ENCODE measurements at places on chromosomes 16 and 17. TPM values are rescaled to one million over a fixed set of nuclear protein-coding genes. Genes with fewer than 3 reads are reported as not detected.
A peak's percentile ranks its signal among the peaks of the same experiment; 100 is the strongest.

Gene CD300LB
- total RNA-seq = not detected

GRCh38 chr16:86167061-86167460 lies 268.1 kb downstream of the IRF8 start:
- DNase-seq = no peak

GRCh38 chr16:86039606-86040005 lies 140.6 kb downstream of the IRF8 start:
- DNase-seq = no peak

- peak; percentile 61 for DNase-seq
Measured at GRCh38 chr17:9837551-9838471, 12.1 kb downstream of the GLP2R start.

Gene CACNG1
- not detected for total RNA-seq

- DNase-seq = peak; percentile 86
Measured at GRCh38 chr16:30698816-30699614, at the start of gene SRCAP. TSS of gene SRCAP (plus strand) at chr16:30699171. CDS start at chr16:30700825, 1,654 bp downstream.

DNA sequence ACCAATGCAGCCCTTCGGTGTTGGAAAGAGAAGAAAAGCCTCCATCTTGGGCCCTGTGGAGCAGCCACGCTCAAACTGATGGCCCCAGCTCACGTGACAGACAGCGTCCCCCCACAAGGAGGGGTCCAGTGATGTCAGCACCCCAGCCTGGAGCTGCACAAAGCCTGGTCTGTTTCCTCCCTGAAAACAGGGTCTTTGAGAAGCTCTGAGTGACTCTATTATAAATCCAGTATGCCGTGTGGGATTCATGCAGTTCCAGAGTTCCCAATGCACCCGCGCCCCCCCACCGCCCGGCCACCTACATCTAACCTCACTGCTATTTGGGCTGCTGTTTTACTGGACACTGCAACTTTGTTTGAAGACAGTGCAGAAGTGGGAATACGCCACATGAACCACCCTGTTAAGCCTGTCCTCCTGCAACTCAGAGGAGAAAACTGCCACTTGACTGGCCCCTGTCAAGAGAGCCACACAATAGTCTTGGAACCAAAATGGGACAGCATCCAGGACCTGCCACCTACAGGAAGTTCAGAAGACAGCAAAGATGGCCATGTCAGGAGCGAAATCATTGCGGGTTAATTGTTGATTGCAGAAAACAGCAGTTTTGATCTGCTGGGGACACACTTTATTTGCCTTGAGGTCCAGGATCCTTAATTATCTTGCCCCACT lies 33.1 kb downstream of the PMP22 start:
- DNase-seq = no peak

DNA sequence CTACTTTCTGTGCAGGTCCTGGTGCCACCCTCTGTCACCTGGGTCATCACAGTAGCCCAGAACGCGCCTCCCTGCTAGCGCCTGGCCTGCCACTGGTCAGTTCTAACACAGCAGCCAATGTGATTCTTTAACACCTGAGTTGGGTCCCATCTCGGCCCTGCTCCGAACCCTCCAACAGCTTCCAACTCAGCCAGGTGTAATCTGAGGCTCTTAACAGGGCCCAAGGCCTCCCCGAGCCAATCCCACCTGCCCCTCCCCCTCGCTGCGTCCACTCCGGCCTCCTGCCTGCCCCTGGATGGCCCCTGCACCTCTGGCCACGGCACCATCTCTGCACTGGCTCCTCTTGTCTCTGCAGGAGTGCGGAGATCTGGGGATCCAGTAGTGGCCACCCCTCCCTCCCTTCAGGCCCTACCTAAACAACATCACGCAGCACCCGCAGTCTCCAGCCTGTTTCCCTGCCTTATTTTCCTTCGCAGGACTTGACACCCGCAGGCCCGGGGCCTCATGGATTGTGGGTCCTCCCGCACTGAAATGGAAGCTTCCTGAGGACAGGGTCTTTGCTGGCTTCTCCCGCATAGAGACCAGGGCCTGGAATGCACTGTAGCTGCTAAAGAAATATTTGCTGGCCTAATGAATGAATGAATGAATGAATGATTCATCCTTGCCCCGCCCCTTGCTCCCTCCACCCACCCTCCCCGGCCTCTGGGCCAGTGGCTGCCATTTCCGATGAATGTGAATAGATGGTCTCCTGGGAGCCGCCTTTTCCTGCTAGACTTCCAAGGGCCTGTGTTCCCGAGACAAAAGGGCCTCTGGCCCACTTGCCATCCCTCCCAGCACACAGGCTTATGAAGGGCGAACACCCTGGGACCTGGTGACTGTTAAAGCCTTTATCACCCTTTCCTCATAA lies 174.8 kb upstream of the FOXF1 start:
- no peak for DNase-seq

Gene CBX2
- 2.6 TPM for total RNA-seq

DNA sequence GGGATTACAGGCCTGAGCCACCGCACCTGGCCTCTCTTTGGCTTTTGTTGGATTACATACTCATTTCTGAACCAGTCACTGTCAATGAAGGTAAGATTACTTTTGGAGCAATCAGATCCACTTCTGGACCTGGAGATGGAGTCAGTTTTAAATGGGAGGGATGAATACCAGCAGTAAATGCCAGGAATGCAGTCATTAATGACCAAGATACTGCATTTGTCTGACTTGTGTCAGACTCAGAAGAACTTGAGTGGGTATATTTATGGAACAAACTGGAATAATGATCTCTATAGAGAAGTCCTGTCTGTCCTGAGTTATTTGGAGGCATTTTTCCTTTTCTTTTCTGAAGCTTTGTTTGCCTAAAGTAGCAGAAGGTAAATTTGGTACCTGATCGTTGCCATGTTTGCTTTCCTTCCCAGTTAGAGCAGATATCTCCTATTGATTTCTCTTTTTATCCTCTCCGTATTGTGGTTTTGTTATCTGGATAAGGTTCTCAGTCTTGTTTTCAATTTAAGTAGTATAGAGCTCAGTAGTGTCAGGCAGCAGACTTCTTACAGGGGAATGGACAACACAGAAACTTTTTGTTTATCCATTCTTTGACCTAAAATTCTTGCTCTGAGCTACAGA lies 10.7 kb downstream of the NLK start:
- DNase-seq = no peak

GRCh38 chr16:89826531-89827382 lies 1.5 kb upstream of the SPIRE2 start:
- DNase-seq = no peak

GRCh38 chr16:74304164-74304834 lies 7.7 kb downstream of the PSMD7 start:
- no peak for DNase-seq

GRCh38 chr17:80904036-80904753 lies 87.4 kb upstream of the CHMP6 start:
- DNase-seq = no peak

- DNase-seq = no peak
Measured at GRCh38 chr17:78706271-78706915, 75.7 kb downstream of the CYTH1 start.

DNA sequence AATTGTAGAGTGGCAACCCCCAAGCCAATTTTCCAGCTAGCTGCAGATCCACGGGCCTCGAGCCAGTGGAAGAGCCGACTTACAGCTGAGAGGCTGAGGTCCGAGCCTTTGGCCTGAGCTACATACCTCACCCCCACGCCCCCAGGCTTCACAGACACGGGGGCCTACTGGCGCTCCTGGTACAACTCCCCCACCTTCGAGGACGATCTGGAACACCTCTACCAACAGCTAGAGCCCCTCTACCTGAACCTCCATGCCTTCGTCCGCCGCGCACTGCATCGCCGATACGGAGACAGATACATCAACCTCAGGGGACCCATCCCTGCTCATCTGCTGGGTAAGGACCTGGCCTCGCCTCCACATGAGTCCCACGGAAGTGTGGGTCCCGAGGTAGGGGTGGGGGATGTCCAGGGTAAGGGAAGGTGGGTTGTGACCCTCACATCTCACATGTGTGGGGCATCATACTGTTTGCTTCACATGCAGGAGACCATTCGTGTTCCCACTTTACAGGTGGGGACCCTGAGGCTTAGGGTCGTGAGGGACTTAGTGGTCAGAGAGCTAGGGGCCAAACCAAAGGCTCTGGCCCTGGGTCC lies 3.4 kb downstream of the ACE start:
- no peak for DNase-seq

Gene TM4SF5
- total RNA-seq = not detected

Gene RASD1
- 25.4 TPM for total RNA-seq

DNA sequence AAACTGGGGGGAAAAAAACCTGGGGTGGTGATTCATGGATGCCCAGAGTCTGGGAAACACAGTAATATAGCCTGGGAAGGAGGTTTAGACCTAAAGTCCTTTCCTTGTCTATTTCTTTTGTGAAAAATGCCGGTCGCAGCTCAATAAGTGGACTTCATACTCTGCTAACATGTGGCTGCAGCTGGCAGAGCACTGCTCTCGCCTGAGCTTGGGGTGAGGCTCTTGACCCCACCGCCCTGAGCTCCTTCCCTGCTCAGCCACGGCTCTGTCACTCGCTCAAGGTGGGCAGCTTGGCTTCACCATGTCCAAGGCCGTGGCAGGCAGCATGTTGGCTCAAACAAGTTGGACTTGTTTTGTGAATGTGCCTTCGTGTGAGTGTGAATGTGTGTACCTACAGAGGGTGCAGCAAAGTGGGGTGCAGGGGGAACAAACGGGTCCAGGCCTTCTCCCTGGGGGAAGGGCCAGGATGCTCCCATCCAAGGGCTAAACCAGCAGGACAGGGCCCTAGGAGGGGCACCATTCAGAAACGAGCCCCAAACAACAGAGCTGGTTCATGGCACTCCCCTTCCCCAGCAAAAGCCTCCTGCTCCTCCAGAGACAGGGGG lies 4.9 kb downstream of the FA2H start:
- no peak for DNase-seq

Gene FLCN
- total RNA-seq = 46.6 TPM

GRCh38 chr16:9780831-9781230 lies 401.4 kb downstream of the GRIN2A start:
- DNase-seq = no peak

DNA sequence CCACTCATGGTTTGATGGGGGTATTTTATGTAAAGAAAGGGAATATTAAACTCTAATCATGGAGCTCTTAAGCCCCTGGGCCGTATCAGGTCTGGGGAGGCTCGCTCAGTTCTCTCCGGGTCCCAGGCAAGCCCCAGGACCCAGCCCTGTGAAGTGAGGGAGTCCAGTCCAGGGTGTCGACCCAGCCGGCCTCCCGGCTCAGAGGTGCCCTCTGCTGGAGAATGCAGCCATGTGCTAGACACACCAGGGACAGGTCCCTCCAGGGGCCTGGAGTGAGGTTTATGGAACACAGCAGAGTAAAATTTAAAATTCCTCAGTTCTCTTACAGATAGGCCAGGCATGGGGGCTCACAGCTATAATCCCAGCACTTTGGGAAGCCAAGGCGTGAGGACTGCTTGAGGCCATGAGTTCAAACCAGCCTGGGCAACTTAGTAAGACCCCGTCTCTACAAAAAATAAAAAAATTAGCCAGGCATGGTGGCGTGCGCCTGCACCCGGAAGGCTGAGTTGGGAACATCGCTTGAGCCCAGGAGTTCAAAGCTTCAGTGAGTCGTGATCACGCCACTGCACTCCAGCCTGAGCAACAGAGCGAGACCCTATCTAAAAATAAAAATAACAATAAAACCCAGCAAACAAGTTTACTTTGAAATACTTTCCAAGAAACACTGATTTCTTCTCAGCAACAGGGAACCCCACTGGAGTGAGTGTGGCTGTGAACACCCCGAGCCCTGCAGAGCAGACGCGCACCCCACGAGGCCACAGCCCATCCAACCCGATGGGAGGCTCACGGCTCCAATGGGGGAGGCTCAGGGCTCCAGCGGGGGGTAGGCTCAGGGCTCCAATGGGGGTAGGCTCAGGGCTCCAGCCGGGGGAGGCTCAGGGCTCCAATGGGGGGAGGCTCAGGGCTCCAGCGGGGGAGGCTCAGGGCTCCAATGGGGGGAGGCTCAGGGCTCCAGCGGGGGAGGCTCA lies 72.2 kb downstream of the ZNF778 start:
- DNase-seq = peak; percentile 68

Gene TNS4
- total RNA-seq = not detected

DNA sequence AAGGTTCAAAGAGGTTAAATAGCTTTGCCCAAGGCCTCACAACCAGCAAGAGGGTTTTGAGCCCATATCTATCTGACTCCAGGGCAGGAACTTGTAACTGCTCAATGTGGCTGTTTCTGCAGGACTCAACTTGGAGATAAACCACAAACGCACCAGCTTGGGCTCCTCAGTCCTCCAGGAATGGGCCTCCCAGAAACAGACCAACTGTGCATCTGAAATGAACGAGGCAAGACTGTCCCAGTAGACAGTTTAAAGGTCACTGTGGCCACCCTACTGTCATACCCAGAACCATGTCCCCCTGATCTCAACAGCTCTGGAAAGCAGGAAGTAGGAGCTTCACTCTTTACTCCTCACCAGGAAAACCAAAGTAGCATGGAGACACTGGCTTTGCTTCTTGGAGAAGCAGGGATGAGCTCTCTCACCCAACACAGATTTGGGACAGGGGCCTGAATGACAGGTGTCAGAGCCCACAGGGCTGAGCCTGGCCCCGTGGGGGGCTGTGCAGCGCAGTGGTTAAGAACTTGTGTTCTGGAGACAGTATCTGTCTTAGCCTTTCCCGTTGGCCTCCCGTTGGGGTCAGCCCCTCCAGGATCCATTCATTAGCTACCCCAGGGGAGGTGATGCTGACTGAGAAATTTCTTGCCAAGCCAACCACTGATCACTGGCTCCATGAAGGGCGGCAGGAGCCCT lies 2.3 kb upstream of the CALB2 start:
- no peak for DNase-seq

DNA sequence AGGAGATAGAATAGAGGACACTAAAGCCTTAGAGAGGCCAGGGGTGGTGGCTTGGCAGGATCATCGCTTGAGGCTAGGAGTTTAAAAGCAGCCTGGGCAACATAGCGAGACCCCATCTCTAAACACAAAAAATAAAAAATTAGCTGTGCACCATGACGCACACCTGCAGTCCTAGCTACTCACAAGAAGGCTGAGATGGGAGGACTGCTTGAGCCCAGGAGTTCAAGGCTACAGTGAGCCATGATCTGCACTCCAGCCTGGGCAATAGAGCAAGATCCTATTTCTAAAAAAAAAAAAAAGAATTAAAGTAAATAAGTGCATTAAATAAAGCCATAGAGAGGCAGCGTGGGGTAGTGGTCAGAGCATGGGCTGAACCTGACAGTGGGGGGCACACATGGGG lies 19.1 kb downstream of the SBK1 start:
- DNase-seq = no peak

DNA sequence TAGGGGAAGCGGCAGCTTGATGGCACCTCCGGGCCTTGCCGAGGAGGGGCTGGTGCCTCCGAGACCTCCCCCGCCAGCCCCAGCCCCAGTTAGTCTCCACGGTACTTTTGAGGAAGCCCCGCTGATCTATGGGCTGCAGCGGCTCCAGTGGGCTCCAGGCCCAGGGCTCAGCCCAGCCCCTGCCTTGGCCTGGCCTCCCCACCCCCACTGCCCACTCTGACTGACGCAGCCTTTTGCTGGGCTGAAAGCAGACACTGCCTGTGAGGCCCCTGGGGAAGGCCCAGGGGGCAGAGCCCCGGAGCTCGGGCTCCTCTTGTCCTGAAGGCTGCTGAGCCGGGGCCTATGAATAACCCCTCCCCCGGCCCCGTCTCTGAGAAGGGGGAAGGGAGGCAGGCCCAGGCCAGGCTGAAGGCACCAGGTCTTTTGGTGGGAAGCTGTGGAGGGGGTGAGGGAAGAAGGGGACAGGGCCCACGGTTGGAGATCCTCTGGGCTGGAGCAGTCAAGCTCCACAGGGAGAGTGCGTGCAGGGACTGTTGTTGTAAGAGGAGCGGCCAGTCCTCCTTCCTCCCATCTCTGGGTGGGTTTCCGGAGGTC lies 7.5 kb upstream of the SMTNL2 start:
- no peak for DNase-seq

Data from left ventricle myocardium inferior (tissue), 1 donor.